Breast epithelium (tissue), 4 donors: ENCODE measurements at places on chromosomes 7 and 10.

DNA sequence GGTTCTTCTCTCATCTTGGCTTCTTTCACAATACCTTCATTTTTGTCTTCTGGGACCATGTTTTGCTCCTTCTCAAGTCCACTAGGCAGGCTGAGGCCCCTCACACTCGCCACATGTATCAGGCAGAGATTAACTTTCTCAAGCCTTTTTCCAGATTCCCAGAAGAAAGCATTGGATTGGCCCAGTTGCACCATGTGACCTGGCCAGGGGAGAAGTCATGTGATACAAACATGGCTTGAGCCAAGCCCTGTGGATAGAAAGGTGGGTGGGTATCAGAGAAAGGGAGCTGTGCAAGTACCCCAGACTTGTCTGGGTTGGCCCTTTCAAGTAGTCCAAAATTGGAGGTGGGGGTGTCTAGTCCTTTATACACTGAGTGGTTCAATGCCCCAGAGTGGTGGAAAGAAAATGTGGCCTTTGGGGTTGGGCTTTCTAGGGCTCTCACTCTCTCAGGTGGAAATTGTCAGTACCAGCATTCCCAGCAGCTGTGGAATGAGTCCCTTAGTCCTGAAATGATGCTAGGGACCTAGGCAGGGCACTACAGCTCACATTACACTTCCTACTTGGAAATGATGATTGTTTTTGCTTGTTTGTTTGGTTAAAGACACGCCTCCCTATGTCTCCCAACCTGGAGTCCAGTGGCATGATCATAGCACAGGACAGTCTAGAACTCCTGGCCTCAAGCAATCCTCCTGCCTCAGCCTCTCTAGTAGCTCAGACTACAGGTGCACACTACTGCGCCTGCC is 36.9 kb upstream of the C10orf67 start:
- DNase-seq = no peak

GRCh38 chr7:49099587-49100326 is 175.4 kb downstream of the CDC14C start:
- DNase-seq = no peak

- DNase-seq = no peak
Measured at GRCh38 chr7:141043616-141044015, 28.9 kb upstream of the MRPS33 start.

GRCh38 chr10:132988988-132989387 is 46.6 kb upstream of the CFAP46 start:
- no peak for DNase-seq

DNA sequence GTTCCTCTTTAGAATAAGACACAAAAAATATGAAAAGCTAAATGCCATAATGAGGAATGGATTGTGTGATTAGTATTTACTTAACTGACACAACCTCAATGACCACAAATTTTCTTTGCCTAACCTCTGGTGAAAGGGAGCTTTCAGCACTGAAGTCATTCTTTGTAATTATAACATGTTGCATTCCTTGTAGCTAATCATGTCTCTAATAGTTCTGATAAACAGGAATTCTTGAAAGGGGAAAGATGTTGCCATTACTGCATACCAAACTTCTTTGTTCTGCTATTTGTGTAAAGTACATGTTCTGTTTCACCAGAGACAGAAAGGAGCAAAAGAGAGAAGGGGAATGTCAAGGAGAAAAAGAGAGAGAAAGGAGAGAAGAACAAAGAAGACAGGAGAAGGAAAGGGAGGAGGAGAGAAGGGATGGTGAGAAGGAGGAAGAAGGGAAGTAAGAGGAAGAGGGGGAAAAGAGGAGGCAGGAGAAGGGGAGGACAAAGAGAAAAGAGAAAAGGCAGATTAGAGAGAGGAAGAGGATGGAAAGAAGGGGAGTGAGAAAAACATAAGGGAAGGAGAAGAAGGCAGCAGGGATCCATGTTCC is 120.9 kb downstream of the SEMA3D start:
- DNase-seq = no peak
